ENCODE measurements at places on chromosomes 5 and 9.

- DNase-seq, result no peak
These were observed at the start of gene CDH18 for GRCh38 chr5:19987612-19988361. TSS of gene CDH18 (minus strand) at chr5:19988200. CDS start at chr5:19838986, 149,214 bp downstream.

DNA sequence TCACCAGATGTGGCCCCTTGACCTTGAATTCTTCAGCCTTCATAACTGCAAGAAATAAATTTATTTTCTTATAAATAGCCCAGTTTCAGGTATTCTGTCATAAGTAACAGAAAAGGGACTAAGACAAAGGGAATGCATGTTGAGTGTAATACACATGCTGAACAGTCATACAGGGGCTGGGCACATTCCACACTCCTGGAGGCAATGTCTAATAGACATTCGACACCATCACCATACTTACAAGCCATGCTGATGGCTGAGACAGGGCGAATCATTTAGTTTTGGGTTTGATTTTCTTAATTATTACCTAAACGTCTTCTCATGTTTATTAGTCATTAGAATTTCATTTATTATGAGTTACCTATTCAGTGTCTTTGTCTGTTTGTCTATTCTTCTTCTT lies 68.5 kb downstream of the TENT4A start:
- no peak for DNase-seq

- no peak for DNase-seq
These were observed 26.4 kb downstream of the ARHGAP26 start for GRCh38 chr5:142796492-142797109.

DNA sequence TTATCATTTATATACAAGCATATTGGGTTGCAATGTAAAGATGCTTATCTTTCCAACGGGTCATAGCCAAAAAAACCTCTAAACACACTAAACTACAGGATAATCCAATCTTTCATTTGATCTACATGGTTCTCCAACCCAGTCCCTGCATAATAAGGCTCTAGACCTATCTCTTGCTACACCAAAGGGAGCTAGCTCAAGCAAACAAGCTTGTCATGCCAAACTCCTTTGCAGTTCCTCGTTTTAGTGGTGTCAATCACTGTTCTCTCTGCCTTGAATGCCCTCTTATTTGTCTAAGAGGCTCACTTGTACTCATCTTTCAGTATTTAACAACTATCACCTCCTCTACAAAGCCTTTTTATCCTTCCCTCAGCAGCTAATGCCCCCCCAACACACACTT lies 5.6 kb downstream of the HOMER1 start:
- no peak for DNase-seq

DNA sequence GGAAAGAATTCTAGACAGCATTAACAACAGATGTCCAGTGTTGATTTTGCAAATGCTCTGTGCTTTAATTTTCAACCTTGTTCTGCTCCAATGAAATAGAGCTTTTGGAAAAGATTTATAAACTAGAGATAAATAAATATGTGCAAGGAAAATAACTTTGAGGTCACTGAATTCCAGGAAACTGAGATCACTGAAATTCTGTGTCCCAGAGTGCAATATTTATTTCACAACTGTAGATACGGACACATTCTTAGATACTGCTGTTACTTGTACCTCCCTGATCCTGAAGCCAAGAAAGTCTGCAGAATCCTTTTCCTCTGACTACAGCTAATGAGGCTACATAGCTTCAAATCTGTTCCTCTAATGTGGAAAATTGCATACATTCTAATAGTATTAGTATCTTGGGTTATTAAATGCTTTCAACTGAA lies 222.9 kb downstream of the DOCK8 start:
- no peak for DNase-seq

DNA sequence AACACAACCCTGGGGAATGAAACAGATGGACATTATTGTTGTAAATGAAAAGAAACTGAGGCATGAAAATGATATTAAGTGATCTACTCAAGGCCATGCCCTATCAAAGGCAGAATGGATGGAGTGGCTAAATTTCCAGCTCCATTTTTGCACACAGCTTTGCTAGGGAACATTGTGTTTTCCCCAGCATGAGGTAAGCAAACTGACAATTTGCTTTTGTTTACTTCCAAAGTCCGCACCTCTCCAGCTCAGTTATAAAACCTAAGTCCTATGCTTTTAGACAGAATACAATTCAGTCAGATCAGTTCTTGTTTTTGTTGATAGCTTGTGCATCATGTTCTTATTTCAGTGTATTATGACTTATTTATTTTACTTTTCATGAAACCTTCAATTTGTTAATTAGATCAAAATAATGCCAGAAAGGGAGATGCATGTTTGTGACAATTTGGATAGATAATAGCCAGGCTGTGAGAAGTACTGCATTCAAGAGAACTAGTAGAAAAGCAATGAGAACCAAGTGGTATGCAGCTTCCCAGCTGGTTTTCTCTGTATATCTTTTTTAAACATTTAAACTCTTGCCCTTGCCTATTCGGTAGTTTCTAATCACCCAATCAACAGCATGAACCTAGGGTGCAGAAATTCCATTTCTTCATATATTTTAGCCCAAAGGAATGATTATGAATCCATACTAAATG lies 380.8 kb downstream of the SPATA31D1 start:
- DNase-seq, result no peak

DNA sequence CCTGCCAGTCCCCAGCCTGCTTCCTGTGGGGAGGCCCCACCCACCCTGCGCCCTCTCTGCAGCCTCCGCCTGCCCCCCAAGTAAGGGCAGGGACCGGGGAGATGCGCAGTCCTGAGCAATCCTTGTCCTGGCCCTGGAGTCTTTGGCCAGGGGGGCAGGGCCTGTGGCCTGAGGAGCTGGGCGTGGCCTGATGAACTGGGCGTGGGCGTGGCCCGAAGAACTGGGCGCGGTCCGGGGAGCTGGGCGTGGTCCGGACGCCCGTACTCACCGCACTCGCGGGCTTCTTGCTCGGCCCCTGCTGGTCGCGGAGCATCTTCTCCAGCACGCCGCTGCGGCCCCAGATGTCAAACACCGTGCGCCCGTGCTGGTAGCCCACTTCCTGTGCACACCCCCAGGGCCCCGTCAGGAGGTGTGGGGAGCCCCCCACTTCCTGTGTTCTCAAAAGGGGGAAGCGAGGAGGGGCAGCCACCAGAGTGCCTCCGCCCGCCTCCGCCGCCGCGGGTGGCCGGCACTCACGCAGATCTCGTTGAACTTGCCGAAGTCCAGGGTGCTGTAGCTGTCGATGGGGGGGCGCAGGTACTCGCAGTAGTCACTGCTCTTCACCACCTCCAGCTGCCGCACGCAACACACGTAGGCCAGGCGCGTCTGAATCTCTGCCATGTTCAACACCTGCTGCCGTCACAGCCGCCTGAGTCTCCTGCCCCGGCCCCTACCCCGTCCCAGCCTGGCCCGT lies 2.7 kb upstream of the NSMF start:
- peak; percentile 89 for DNase-seq

- no peak for DNase-seq
These were observed 24.2 kb downstream of the PSMB7 start for GRCh38 chr9:124390794-124391658.

DNA sequence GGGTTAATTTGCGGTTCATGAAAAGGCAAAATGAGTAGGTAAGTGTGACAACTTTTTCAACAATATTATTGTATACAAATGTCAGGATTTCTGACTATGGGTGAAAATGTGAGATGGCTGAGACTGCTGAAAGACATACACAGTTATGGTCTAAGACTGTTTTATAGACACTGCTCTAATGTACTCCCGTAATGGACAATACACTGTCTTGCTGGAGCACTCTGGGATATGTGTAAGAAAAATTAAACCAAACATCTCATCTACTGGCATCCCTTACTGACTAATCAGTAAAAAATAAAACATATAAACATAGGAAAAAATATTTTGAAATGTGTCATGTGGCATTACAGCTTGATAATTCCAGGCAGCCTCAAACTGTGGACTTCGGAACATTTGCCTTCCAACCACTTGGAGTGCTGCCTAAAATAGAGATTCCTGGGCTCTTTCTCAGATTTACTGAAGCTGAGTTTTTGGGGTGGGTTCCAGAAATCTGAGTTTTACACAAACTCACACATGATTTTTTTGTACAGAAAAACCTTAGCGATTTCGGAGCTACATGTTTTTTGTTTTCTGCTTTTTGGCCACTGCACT lies 233.9 kb upstream of the TBCA start:
- DNase-seq, result no peak

- no peak for DNase-seq
These were observed 22.9 kb upstream of the SPATA31C2 start for GRCh38 chr9:88161144-88161543.

- DNase-seq, result peak; percentile 78
These were observed at the start of gene ZBTB34 for GRCh38 chr9:126860077-126860756. TSS of gene ZBTB34 (plus strand) at chr9:126860639. CDS start at chr9:126879400, 18,761 bp downstream.

- DNase-seq, result no peak
These were observed 19.2 kb downstream of the UBAP1 start for GRCh38 chr9:34197756-34198711.

GRCh38 chr5:172640822-172641358 lies at the start of gene NEURL1B:
TSS of gene NEURL1B (plus strand) at chr5:172641263. CDS start at chr5:172641407, 144 bp downstream.
- DNase-seq, result peak; percentile 39

DNA sequence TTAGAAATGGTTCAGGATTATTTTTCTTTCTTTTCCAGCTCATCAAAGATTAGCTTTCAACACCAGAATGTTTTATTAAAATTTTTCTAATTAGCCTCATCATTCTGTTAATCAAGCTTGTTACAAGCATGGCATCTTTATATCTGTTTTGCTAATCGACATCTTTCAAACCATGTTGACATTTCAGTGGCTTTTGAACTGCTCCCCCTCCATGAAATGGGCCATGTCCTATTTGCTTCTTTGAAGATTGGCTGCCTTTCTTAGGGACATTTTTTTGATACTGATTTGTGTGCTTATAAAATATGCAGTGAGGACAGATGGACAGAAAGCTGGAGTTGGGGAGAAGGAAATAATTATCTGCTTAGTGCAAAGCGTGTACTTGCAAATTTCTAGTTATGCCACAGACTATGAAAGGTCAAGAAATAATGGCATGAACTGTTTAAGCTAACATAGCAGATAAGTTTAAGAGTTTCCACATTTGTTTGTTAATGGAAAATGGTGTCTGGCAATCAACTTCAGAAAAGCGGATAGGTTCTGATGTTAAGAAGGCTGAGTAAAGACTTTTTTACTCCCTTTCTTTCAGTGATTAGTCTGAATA lies 27.5 kb downstream of the BTF3 start:
- no peak for DNase-seq

- DNase-seq, result no peak
These were observed 104.6 kb upstream of the GPBP1 start for GRCh38 chr5:57069115-57069835.

DNA sequence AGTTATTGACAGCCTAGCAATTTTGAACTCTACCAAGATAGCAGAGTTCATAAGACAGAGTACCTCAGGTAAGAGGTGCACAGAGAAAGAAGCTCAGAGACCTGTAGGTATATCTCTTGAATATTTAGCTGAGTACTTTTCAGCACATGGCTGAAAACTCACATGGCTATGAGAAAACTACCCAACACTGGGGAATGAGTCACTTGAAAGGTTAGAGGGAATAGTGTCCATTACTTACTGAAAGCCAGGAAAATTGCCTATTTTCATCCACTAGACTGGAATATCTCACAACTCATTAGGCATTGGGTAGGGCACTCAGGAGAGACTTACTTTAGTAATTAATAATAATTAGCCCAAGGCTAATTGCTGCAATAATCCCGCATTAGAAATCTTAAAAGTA lies 8.3 kb downstream of the TSLP start:
- DNase-seq, result no peak

- no peak for DNase-seq
These were observed 182.2 kb upstream of the TARS1 start for GRCh38 chr5:33258553-33258952.

- no peak for DNase-seq
These were observed 73.7 kb downstream of the VPS13A start for GRCh38 chr9:77251050-77251449.

GRCh38 chr5:126452477-126452876 lies 29.3 kb downstream of the GRAMD2B start:
- no peak for DNase-seq

- peak; percentile 75 for DNase-seq
These were observed 696 bp downstream of the ZFP62 start for GRCh38 chr5:180860273-180860886.

DNA sequence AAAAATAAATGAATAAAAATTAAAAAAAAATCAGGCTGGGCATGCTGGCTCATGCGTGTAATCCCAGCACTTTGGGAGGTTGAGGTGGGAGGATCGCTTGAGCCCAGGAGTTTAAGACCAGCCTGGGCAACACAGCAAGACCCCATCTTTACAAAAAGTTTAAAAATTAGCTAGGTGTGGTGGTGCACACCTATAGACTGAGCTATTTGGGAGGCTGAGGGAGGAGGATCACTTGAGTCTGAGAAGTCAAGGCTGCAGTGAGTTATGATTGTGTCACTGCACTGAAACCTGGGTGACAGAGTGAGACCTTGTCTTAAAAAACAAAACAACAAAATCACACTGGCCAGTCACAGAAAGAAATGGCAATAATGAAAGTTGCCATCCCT lies 3.4 kb upstream of the CNTRL start:
- peak; percentile 6 for DNase-seq

DNA sequence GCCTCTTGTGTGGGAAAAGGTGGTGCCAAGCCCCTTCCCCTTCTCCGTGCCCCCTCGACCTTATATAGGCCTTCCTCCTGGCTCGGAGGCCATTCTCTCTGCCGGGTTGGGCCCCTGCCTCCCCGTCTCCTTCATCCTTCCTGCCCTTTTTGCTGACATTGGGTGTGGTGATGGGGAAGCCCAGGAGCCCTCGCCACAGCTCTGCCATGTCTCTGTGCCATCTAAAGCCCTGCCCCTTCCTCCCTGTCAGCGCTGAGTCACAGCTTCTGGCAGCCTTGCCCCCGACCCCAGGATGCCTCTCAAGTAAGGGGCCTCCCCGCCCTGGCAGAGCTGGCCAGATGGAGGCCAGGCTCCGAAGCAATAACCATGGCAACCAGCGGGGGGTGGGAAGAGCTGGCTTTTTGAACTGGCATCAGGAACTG lies 30.4 kb downstream of the JADE2 start:
- peak; percentile 90 for DNase-seq

- no peak for DNase-seq
These were observed 10.6 kb upstream of the UBAP2 start for GRCh38 chr9:34059281-34059680.

DNA sequence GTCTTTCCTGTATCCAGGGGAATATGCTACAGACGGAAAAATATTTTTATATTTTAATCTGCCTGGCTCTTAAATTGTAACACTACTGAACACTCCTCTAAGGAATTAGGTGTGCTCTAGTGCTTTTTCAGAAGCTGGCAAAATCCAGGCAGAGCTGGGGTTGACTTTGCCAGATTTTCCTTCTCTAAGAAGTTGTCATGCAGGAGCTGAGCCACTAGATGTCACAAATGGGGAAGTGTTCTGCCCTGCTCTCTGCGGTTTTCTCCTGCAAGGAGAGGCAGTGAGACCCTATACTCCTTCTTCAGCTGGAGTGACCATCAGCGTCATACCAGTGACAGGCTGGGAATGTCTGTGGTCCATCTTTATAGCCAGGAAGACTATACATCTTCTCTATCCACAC lies 112.5 kb downstream of the HAPLN1 start:
- DNase-seq, result no peak

DNA sequence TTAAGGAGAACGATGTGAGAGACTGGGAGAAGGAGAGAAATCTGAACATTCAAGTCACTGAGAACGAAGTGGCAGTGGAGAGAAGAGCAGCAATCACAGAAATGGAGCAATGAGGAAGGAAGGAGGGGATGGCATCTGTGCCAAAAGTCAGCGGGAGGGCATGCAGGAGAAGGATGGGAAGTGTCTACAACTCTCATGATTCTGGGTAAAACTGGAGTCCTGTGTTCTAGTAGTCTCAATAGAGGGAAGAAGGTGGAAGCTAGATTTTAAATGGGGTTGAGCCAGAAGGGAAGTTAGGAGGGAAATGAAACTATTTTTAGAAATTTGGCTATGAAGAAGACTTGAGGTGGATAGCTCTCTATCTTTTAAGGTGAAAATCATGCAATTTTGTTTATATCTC lies 39.1 kb upstream of the SPATA31C2 start:
- DNase-seq, result no peak

GRCh38 chr5:38831909-38832308 lies 13.9 kb upstream of the OSMR start:
- no peak for DNase-seq

Measured in CD4-positive, alpha-beta T cell treated with Interleukin-12 subunit alpha and Interleukin-12 subunit beta, for 1 hour (primary cell).